ENCODE measurements at places on chromosomes 2 and 18. TPM values are rescaled to one million over a fixed set of nuclear protein-coding genes. Genes with fewer than 3 reads are reported as not detected.

The SNED1 gene
- 0.91 TPM for total RNA-seq

The SCYGR4 gene
- total RNA-seq: not detected

The DAW1 gene
- not detected for total RNA-seq

The ME2 gene
- 153 TPM for total RNA-seq

The ZEB2 gene
- 10.5 TPM for total RNA-seq

The CYBRD1 gene
- total RNA-seq: 0.52 TPM

The CASP8 gene
- 37.9 TPM for total RNA-seq

The QPCT gene
- total RNA-seq: 3.0 TPM

The IL36A gene
- not detected for total RNA-seq

The POMC gene
- 6.3 TPM for total RNA-seq

The MAPRE3 gene
- total RNA-seq: 2.3 TPM

The SAG gene
- not detected for total RNA-seq

The SPP2 gene
- not detected for total RNA-seq

The ERFE gene
- 0.34 TPM for total RNA-seq

The DHX57 gene
- 18.1 TPM for total RNA-seq

The TUBA4B gene
- not detected for total RNA-seq

The CHRND gene
- not detected for total RNA-seq

The C2orf49 gene
- 22.4 TPM for total RNA-seq

The C2orf74 gene
- total RNA-seq: 11.7 TPM

The SERTAD2 gene
- total RNA-seq: 22.7 TPM

The LHCGR gene
- total RNA-seq: not detected

The ABCB11 gene
- not detected for total RNA-seq

The MATN3 gene
- not detected for total RNA-seq

The LDLRAD4 gene
- total RNA-seq: 27.4 TPM

The PROKR1 gene
- total RNA-seq: 0.60 TPM

The NEUROD1 gene
- not detected for total RNA-seq

The PARD3B gene
- 1.1 TPM for total RNA-seq

The HOXD8 gene
- not detected for total RNA-seq

The NT5DC4 gene
- total RNA-seq: not detected

The CCDC178 gene
- total RNA-seq: not detected

The CAPN10 gene
- total RNA-seq: 30.1 TPM

The ARPC2 gene
- 562 TPM for total RNA-seq

The EFHD1 gene
- 1.1 TPM for total RNA-seq

The GPATCH11 gene
- 12.5 TPM for total RNA-seq

The SCN9A gene
- total RNA-seq: not detected

The ST6GAL2 gene
- not detected for total RNA-seq

The EVA1A gene
- 0.36 TPM for total RNA-seq

The EFEMP1 gene
- total RNA-seq: not detected

The C2orf66 gene
- not detected for total RNA-seq

The RTKN gene
- 1.6 TPM for total RNA-seq

The AMER3 gene
- not detected for total RNA-seq

Data from activated naive CD8-positive, alpha-beta T cell treated with anti-CD3 and anti-CD28 coated beads for 36 hours (primary cell).